ENCODE measurements at places on chromosomes 3 and 15. TPM values are rescaled to one million over a fixed set of nuclear protein-coding genes. Genes with fewer than 3 reads are reported as not detected.

GABRG3 gene
- 2.2 TPM for polyA plus RNA-seq

- no peak for DNase-seq
These were observed 31.5 kb downstream of the FBLN2 start for GRCh38 chr3:13580256-13581023.

- DNase-seq, result no peak
These were observed 170.6 kb upstream of the TSC22D2 start for GRCh38 chr3:150237490-150237889.

GRCh38 chr15:89909611-89910010, 3.1 kb downstream of the ARPIN start:
- no peak for DNase-seq
